Activated CD4-positive, alpha-beta T cell treated with anti-CD3 and anti-CD28 coated beads, Interleukin-2, amount 10 ng/mL, durations not matched to agents 24 days and 14 days (primary cell): ENCODE measurements at places on chromosomes 12 and 14. TPM values are rescaled to one million over a fixed set of nuclear protein-coding genes. Genes with fewer than 3 reads are reported as not detected.

DNA sequence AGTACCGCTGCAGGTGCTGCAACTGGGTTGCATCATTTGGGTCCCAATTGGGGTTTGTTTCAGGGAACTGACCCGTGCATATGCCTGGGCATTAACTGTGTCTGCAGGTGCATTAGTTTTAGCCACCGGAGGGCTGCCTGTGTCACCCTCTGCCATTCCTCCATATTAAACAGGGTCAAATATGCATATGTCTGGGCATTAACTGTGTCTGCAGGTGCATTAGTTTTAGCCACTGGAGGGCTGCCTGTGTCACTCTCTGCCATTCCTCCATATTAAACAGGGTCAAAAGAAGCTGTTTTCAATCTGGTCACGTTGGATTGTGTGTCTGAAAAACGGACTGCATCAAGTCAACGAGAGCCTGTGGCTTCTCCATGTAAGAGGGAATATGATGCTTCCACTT lies 1317.0 kb downstream of the TMEM121 start:
- no peak for DNase-seq

DNA sequence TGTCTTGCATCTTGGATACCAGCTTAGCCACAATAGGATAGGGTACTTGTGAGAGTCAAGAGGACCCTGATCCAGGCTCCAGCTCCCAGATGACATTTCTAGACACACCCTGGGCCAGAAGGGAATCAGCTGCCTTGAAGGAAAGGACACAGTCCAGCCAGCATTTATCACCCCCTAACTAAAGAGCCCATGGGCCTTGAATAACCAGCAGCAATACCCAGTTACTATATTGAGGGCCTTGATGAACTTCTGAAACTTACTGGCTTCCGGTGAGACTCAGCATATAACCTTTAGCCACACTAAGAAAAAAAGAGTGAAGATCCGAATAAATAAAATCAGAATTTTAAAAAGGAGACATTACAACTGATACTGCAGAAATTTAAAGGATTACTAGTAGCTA lies 1135.4 kb downstream of the LRFN5 start:
- no peak for DNase-seq

DNA sequence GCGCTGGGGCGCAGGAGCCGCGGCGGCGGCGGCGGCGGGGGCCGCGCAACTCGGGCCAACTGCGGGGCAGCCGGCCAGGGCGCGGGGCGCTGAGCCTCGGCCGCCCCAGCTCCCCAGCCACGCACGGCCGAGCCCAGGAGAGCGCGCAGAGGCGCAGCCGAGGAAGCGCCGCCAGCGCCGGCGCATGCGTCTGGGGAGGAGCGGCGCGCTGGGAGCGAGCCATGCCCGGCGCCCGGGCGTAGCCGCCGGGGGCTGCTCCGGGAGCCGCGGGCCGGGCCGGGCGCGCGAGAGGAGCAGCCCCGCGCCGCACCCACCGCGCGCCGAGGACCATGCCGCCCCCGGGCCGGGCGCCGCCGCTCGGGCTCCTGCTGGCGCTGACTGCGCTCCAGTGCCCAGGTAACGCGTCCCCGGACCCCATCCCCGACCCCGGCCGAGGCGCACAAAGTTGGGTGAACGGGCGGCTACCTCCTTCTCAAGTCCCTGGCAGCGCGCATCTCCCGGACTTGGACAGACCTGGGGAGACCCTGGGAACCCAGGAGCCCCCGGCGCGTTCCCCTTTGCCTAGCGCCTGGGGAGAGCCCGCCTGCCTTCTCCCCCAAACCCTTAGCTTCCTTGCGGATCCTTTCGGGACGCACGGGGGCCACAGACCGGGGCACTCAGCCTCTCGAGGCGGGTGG lies 121.4 kb downstream of the AACS start:
- no peak for DNase-seq

GRCh38 chr14:61417141-61417540 lies 95.8 kb downstream of the PRKCH start:
- DNase-seq: no peak

GRCh38 chr14:79044894-79045624 lies 874.9 kb downstream of the NRXN3 start:
- no peak for DNase-seq

GRCh38 chr12:45725631-45726602 lies 3.6 kb upstream of the ARID2 start:
- peak; percentile 81 for DNase-seq

- no peak for DNase-seq
These were observed 2.8 kb downstream of the GPR19 start for GRCh38 chr12:12693111-12693671.

- DNase-seq: no peak
These were observed 37.2 kb downstream of the RDH12 start for GRCh38 chr14:67738740-67739504.

DNA sequence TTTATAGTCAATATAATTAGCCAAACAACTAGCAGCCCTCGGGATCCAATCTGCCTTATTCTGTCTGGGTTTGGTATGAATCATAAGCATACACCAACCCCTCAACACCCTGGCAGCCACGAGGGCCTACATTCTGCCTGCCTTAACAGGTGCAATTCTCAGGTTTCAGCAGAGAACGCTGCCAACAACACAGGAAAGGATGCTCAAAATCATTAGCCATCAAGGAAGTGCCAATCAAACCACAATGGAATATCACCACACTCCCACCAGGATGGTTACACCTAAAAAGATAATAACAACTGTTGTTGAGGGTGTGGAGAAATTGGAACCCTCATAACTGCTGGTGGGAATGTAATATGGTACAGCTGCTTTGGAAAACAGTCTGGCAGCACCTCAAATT lies 122.8 kb downstream of the TTC7B start:
- DNase-seq: peak; percentile 44

DNA sequence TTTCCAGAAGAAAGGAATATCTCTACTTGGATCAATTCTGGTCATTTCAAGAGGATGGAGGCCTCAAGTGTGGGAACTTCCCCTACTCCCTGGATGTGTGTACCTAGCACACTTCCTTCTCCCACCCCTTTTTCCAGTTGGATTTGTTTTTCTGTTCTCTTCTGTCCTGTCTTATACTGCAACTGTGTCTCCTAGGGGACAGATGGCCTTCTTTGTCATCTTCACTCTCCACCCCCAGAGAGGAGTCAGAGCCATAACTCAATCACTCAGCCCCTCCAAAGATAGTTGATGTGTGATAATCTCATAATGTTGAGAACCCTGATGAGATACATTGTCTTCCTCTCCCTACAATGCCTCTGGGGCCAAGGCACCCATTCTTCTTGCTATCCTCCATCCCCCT lies 2.1 kb upstream of the DTX3 start:
- DNase-seq: no peak

DNA sequence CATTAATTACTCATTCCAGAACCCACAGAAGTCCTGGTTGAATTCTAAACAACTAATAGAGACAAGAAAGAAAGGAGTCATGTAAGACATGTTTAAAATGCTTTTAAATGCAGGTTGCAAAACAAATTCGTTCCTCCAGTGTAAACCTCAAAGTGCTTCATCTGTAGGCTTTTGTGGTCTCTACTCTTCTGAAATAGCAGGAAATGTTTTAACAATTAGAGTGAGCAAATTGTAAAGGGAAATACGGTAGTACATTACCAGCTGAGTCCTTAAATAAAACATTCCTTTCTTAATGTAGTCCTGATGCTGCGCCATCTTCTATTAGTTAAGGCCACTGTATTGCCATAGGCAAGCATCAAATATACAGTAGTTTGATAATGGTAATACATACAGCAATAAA lies 1934.2 kb upstream of the SEL1L start:
- no peak for DNase-seq

GRCh38 chr12:104315326-104316224 lies 12.0 kb downstream of the EID3 start:
- peak; percentile 35 for DNase-seq

DNA sequence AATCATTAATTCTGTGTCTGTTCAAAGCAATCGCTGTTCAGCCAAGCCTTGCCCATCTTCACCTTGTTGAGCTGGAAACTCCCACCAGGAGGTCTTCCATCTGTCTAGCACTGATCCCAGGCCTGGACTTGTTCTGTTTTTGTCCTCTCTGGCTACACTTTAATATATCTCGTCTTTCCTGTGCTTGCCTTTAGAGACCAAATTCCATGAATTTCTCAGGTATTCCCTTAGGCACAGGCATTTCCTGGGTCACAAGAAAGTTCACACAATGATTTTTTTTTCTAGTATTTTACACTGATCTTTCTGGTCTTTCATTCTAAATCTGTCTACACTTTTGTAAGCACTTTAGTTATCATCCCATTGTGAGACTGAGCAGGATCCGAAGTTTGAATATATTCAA lies 116.4 kb upstream of the CCND2 start:
- DNase-seq: no peak

DNA sequence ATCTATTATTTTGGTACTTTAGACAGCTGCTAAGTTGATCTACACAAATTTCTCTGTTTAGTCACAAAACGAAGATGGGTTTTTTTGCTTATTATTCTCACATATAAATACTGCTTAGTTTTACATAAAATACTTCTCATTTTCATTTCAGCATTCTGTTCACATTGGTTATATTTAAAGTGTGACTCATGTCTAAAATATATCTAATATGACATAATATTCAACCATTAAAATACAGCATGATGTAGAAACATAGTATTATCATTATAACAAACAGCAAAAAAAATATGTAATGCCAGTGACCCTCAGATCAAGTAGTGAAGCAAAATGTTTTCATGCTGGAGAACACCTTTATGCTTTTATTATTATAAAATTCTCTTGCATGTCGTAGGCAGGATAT lies 63.7 kb downstream of the SH2B3 start:
- no peak for DNase-seq

DNA sequence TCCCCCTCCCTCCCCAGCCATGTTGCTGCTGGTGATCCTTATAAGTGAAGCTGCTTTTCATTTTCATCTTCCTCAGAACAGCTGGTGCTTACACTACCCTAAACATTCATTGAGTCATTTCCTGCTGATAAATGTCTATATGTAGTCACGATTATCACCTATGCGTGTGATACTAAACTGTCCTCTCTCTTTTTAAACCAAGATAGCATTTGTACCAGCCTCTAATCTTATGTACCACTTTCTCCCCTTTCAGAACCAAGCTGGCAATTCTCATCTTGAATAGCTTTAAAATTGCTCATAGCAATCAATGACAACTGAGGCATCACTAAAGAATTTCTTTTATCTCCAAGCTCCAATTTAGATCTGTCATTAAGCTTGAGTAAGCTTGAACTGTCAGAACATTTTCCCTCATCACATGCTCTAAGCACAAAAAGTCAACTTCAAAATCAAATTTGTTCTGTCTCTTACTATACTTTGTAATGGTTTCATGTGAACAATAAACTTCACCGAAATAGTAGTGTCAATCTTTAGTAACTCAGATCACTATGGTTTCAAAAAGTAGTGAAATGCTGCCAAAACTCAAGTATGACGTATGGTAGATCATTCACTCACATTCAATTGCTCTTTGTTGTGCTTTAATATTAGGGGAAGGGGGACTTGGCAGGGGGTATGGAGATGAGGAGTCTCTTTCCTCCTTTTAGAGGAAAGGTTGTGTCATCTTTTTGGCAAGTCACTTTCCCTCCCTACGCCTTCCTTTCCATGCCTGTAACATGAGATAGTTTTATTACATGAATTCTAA lies 178.1 kb upstream of the NOVA1 start:
- no peak for DNase-seq

DNA sequence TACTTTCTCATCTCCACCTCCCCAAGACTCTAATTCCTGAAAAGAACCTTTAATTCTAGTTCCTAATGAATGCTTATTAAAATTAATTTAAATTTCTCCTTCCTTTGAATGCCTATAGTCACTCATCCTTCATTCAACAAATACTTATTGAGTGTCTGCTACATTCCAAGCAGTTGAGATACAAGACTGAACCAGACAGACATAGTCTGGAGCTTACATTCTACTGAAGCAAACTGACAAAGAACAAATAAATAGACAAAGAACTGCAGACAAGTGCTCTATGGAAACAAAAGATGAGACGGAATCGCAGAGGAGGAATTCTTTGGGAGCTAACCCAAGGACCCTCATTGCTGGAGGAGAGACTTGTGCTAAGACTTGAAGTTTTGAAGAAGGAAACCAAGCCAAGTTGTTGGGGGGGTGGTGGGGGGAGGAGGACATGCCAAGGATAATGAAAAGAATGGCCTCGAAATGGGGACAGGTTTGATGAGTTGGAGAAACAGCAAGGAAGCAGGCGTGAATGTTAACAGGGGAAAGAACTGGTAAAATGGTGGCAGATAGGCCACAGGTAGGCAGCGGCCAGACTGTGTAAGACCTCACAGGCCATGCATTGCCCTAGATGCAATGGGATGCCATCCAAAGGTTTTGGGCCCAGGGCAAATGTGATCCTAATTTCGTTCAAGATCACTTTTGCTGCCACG lies 9.7 kb upstream of the TDG start:
- DNase-seq: no peak

- no peak for DNase-seq
These were observed 256.1 kb downstream of the NAV3 start for GRCh38 chr12:78086553-78087362.

DNA sequence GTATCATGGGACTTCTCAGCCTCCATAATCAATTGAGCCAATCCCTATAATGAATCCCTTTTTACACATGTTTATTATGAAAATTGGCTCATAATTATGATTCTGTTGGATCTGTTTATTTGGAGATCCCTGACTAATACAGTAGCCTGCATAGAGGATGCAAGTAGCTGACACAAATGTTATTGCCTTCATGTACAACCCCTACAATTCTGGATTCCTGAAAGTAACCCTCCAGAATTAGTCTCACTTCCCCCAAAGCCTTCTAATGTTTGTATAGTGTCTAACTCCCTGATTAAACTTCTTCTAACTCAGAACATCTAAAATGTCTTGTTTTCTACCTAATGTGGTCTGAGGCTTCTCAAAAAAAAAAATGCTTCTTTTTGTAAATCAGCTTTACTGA lies 6.6 kb upstream of the SMIM10L1 start:
- DNase-seq: no peak

GRCh38 chr14:68871392-68871791 lies 78.5 kb upstream of the ZFP36L1 start:
- DNase-seq: no peak

DNA sequence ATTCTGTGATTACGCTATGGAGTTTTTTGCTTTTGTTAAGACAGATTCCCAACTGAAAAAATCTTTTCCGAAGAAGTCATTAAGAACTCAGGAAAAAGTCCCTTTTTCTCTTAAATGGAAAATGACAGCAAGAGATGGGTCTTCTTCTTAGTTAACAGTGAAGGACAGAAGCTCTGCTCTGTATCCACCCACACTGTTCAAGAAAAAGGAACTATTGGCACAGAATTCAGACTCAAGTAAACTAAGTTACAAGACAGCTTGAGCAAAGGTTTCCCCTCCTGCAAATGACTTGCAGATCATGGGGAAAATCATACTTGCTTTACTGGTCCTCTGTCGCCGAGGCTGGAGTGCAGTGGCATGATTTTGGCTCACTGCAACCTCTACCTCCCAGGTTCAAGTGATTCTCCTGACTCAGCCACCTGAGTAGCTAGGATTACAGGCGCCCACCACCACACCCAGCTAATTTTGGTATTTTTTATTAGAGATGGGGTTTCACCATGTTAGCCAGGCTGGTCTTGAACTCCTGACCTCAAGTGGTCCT lies 137.1 kb upstream of the AEBP2 start:
- DNase-seq: no peak

The EGLN3 gene
- total RNA-seq: 17.4 and 17.6 TPM in 2 replicates

The BDKRB2 gene
- not detected in 2 replicates for total RNA-seq

The SMCO2 gene
- 1.1 and 1.4 TPM in 2 replicates for total RNA-seq

The GLIPR1L2 gene
- 0.36 TPM in 1 of 2 replicates, not detected in the other for total RNA-seq

The MGP gene
- not detected in 2 replicates for total RNA-seq

The PARP11 gene
- 11.4 and 14.8 TPM in 2 replicates for total RNA-seq

The HOXC10 gene
- total RNA-seq: not detected in 2 replicates

The CD27 gene
- total RNA-seq: 74.0 and 77.7 TPM in 2 replicates

The ERP27 gene
- total RNA-seq: 1.5 and 1.8 TPM in 2 replicates

The POTEG gene
- not detected in 2 replicates for total RNA-seq

The TCL1B gene
- not detected in 2 replicates for total RNA-seq

The RPGRIP1 gene
- total RNA-seq: not detected in 2 replicates

The INHBC gene
- 0.12 TPM in 1 of 2 replicates, not detected in the other for total RNA-seq

The DAO gene
- not detected in 2 replicates for total RNA-seq
